NCI-H446 (cell line): ENCODE measurements at places on chromosomes 5 and 9.

DNA sequence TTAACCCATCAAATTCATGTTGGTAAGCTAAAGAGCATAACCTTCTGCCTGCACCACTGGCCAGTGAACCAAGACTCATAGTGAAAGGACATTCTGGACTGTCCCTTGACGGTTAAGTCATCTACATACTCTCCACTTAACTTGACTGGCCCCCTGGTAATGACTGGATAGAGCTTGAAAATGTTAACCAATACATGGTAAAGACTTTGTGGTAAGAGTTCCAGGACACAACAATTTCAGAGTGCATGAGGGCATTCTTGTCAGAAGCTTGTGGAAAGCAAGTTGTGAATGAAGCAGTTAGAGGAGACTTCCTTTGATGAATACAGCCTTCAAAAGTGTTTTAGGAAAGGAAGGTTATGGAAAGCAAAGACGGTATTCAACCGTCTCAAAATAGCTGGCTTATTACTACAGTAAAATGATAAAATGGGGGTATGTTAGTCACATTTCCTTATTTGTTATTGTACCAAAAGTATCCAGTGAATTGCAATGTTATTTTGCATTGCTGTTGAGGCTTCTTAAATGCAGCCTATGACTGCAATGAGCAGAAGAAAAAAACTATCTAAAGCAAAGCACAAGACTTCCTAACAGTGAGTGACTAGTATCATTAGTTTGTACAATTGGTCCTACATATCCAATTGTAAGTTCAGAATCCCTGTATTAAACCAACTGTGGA lies 47.2 kb upstream of the DAB2 start:
- no peak for DNase-seq

DNA sequence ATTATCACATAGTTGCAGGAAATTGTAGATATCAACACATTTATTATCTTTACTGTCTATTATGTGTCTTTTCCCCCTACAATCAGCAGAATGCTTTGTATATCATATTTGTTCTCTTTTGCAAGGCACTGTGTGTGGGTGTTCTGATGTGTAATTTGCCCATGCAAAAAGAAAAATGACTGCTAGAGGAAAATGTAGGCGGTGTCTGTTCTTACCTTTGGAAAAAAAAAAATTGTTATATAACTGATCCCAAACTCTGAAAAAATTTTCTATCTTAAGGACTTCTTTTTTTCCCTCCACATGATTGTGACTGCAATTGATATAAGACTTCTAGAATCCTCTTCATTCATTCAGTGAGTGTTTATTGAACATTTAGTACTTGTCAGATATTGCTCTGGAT lies 24.5 kb downstream of the MRPS30 start:
- no peak for DNase-seq

DNA sequence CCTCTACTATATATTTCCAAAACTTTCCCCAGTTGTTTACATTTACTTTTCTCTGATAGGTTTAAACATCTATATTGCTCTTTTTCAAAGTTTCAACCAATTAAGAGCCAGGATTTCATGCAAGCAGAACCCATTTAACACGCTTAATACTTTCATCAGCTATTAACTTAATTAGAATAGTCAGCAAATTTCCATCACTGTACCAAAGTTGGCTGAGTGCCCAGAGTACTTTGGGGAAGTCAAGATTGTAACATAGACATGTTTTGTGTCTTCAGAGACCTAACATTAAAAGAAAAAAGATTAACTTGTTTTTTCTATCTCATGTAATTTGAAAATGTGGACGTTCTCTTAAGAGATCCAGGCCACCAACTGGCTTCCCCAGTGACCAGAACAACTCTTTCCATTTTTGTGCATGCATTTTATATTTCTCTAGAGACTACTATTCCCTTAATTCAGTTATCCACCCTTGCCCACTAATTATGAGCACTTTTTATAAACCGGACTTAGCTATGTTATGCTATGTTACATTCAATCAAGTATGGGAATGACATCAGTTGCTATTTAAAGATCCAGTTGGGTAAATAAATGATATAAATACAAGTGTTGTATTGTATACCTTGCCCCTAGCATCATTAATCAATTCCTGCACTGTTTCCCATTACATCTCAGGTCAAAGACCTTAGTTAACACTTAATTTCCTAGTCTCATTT lies 478.1 kb upstream of the NMUR2 start:
- DNase-seq = peak; percentile 37

- no peak for DNase-seq
Measured at GRCh38 chr9:109107402-109108240, 12.1 kb downstream of the TMEM245 start.

GRCh38 chr5:16787278-16787677 lies 148.8 kb downstream of the MYO10 start:
- DNase-seq = peak; percentile 81
